ENCODE measurements at places on chromosomes 6 and 20.

DNA sequence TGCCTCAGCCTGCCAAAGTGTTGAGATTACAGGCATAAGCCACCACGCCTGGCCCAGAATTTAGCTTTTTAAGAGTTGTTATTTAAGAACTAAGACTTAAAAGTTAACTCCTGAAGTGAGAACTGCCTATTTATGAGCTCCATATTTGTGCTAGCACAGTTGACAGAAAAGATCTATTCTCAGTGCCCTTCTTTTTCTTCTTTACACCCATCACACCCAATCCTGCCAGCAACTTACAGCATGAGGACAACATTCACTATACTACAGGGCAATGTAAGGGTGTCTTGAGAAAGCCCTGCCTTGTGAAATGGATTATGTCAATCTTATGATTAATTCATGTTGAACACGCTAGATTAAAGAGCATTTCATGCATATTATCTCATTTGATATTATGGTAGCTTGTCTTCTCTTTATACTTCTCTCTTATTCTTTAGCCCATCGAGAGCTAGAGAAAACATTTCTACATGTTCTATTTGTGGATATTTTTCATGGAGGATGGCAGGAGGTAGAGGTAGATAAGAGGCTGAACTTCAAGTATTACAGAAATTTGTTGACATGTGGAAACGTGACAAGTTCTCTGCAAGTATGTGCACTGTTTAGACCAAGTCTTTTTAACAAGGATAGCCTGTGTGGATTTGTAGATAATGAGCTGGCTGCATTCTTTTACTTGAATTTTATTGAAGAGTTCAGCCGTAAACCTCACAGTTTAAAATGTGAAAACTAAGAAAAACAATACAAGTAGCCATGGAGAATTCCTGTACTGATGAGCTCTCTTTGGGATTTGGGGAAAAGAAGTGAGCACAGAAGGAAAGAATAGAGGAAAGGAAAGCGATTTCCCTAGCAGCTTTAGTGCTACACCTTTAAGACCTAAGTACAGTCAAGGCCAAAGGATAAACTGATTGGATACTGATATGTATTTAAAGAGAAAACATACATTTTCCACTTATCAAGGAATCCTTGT is 212.2 kb downstream of the ARHGAP18 start:
- no peak for DNase-seq

- peak; percentile 65 for DNase-seq
Observed at GRCh38 chr6:41846666-41847237, 48.4 kb downstream of the USP49 start.

GRCh38 chr6:82741996-82742385 is 323.6 kb downstream of the UBE3D start:
- DNase-seq, result no peak

DNA sequence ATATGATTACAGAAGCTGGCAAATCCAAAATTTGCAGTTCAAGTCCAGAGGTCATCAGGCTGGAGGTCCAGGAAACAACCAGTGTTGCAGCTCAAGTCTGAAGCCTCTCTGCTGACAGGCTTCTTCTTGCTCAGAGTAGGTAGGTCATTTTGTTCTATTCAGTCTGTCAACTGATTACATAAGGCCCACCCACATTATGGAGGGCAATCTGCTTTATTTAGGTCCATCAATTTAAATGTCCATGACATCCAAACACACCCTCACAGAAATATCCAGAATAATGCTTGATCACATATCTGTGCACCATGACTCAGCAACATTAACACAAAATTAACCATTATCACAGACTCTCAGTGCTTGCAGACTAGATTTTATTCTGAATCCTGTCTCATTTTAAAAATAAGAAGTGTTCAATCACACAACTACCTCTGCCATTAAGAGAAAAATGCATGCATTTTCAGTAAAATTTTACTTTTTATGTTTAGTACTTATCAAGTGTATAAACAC is 759.2 kb upstream of the ADGRB3 start:
- no peak for DNase-seq

GRCh38 chr6:11398451-11399326 is 138.9 kb upstream of the TMEM170B start:
- no peak for DNase-seq
